Endothelial cell of umbilical vein (primary cell): ENCODE measurements at places on chromosomes 4 and X. TPM values are rescaled to one million over a fixed set of nuclear protein-coding genes. Genes with fewer than 3 reads are reported as not detected.

Gene CYBB
- not detected in 2 replicates for total RNA-seq

Gene BMPR1B
- 1.4 and 2.1 TPM in 2 replicates for total RNA-seq

Gene PNCK
- total RNA-seq: not detected in 2 replicates

Gene MMRN1
- 318 and 414 TPM in 2 replicates for total RNA-seq

DNA sequence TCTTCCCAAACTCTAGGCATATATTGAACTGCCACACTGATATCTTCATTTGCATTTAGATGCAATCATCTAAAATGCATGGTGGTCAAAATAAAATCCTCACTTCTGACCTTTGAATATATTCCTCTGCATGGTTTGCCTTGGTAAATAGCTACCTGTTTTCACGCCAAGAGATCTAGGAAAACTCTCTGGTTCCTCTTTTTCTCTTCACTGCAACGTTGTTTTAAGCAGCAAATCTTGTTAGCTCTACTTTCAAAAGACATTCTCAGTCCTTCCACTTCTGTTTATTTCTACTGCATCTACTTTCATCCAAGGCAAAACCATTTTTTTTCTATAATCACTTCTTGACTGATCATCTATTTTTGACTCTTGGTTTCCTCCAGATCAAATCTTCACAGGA is 1001.6 kb upstream of the GRID2 start:
- H3K4me1 ChIP-seq: no peaks in the 10 kb centered on the region
- no peak overlapping the region for H3K27ac ChIP-seq
- DNase-seq: no peak
- no peak overlapping the region for H3K4me3 ChIP-seq
- no peaks in the 10 kb centered on the region for H3K36me3 ChIP-seq

- DNase-seq: no peak
- H3K27ac ChIP-seq: no peak overlapping the region
- no peaks in the 10 kb centered on the region for H3K4me1 ChIP-seq
- H3K4me3 ChIP-seq: no peak overlapping the region
These were observed 2305.1 kb upstream of the AGA start for GRCh38 chr4:179747218-179747910.

- H3K4me1 ChIP-seq: peaks cover 19% of the 10 kb centered on the region
- H3K4me3 ChIP-seq: no peak overlapping the region
- peaks cover 2% of the 10 kb centered on the region for H3K36me3 ChIP-seq
- no peak overlapping the region for H3K27ac ChIP-seq
- DNase-seq: no peak
- H3K27me3 ChIP-seq: no peaks in the 10 kb centered on the region
These were observed 6.3 kb downstream of the MXD4 start for GRCh38 chr4:2255501-2256155.

- peaks cover 10% of the 10 kb centered on the region for H3K27me3 ChIP-seq
- no peak overlapping the region for H3K4me3 ChIP-seq
- H3K36me3 ChIP-seq: no peaks in the 10 kb centered on the region
- H3K27ac ChIP-seq: no peak overlapping the region
- DNase-seq: no peak
- H3K4me1 ChIP-seq: no peaks in the 10 kb centered on the region
These were observed 99.5 kb upstream of the MYOZ2 start for GRCh38 chr4:119035951-119036737.

DNA sequence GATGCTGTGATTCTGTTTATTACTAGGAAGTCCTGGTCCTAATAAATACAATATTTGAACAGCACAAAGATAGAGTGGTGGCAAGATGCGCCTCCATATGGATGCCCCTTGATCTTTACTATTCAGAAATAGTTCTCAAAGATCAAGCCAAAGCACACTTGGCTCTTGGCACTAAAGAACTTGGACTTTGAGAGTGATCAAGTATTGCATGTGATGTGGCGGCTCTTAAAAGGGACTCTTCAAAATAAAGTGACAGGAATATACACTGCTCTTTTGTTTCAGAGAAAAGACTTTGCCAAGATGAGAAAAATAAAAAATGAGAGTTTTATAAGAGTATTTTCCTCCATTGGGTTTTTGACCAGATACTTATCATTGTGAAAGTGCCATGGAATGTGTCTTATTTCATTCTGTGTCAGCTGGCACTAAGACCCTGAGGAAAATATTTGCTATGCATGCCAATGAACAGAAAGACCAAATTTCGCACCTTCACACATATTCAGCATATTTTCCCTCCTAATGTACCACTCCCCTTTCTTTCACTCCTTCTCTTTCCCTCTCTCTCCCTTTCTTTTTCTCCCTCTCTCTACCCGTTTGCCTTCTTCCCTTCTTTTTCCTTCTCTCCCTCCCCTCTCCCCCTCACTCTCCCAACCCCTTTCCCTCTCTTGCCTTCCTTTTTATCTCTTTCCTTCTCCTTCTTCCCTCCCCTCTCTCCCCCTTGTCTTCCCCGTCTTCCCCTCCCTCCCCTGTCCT is 35.1 kb downstream of the ARHGAP24 start:
- H3K27ac ChIP-seq: no peak overlapping the region
- H3K36me3 ChIP-seq: no peaks in the 10 kb centered on the region
- H3K4me3 ChIP-seq: no peak overlapping the region
- DNase-seq: no peak

DNA sequence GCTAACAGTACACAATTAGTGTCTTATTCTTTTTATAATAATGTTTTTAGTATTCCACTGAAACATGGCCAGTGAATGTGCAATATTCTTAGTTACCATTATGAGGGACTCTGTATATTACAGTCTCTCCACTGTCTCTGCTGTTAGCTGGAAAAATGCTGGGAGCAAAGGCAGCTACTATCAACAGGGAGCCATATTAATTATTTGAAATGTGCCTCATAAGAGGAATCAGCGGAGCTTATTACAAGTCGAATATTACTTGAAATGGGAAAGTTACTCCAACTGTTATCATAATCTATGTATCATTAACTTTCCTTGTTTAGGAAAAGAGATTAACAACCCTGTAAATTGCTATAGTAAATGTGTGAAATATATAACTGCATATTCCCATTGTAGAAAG is 612.0 kb downstream of the ADGRL3 start:
- no peak overlapping the region for H3K4me3 ChIP-seq
- H3K36me3 ChIP-seq: no peaks in the 10 kb centered on the region
- H3K27me3 ChIP-seq: no peaks in the 10 kb centered on the region
- H3K27ac ChIP-seq: no peak overlapping the region
- H3K4me1 ChIP-seq: no peaks in the 10 kb centered on the region

DNA sequence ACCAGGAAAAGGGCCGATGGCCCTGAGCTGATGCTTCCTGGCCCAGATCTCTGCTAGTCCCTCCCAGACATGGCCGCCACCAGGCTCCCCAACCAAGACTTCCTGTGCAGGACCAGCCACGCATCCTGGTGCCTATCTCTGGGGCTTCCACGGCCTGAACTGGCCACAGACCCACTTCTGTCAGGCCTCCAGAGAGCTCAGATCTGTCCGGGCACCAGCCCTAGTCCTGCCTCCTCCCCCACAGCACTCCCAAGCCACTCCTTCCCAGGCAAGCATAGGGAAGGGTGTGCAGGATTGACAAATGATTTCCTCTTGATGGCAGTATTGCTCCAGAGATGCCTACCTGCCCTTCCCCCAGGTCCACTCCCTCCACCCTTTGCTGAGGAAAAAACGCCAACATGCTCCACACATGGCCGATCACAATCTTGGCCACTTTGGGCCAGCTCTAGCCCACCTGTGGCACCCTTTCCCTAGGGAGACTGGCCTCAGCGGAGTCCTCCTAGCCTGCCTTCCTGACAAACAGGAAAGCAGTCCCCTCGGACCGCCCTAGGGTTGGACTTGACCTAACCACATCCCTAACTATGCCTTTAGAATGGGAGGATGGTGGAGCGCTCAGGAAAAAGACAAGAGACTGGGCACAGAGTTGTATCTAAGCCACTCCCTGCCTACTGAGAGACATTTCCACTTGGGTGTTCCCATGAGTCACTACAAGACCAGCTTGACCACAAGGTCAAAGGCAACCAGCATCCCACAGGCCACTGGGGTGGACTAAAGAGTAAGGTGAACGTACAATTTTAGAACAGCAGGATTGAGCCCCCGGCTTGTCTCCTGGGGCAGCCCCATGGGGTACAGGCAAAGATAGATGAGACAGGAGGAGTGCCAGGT is 277.5 kb upstream of the AGTR2 start:
- H3K4me3 ChIP-seq: no peak overlapping the region
- H3K27me3 ChIP-seq: no peaks in the 10 kb centered on the region
- no peaks in the 10 kb centered on the region for H3K4me1 ChIP-seq
- no peak for DNase-seq
- no peak overlapping the region for H3K27ac ChIP-seq

DNA sequence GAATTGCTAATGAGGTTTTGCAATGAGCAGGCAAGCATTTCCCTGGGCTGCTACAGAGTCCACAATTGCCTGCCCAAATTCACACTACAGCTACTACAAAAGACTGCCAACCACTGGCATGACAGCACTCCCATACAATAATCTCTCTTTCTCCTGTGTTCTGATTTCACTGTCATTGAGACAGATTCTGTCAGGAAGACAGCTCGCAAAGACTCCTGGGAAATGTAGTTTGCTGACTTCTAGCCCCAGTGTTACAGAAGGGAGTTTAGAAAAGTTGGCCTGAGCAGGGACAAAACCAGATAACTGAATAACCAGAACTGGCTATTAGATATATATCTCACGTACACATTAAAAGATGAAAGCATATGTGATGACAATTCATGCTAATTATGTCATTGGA is 1231.3 kb upstream of the PRKX start:
- H3K27me3 ChIP-seq: no peaks in the 10 kb centered on the region
- H3K27ac ChIP-seq: no peak overlapping the region
- no peaks in the 10 kb centered on the region for H3K36me3 ChIP-seq
- H3K4me1 ChIP-seq: no peaks in the 10 kb centered on the region
- H3K4me3 ChIP-seq: no peak overlapping the region
- no peak for DNase-seq

GRCh38 chr4:138439143-138439581 is 197.0 kb upstream of the SLC7A11 start:
- DNase-seq: peak; percentile 60
- no peaks in the 10 kb centered on the region for H3K27me3 ChIP-seq
- H3K27ac ChIP-seq: peak overlapping the region; percentile 70
- no peaks in the 10 kb centered on the region for H3K36me3 ChIP-seq
- no peak overlapping the region for H3K4me3 ChIP-seq

- no peaks in the 10 kb centered on the region for H3K36me3 ChIP-seq
- no peak overlapping the region for H3K4me3 ChIP-seq
- peaks cover 13% of the 10 kb centered on the region for H3K27me3 ChIP-seq
These were observed 31.5 kb upstream of the LNX1 start for GRCh38 chr4:53622739-53623151.

DNA sequence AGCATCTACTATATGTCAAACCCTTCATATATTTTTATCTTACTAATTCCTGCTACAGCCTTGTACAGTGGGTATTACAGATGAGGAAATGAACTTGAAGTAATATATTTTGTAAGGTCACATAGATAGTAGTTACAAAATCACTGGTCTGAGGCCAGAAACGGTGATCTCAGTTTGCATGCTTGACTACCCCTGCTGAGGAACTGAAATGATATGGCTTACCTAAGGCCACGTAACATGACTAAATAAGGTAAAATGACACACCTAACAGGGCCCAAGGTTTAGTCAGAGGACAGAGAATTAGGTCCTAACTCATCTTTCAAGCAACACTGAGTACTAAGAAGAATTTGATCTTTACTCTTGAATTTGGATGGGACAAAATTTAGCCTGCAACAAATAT is 1.5 kb upstream of the COMMD8 start:
- H3K36me3 ChIP-seq: no peaks in the 10 kb centered on the region
- no peaks in the 10 kb centered on the region for H3K27me3 ChIP-seq
- no peak overlapping the region for H3K27ac ChIP-seq
- DNase-seq: no peak

GRCh38 chr4:6916069-6916586 is 6.5 kb downstream of the TBC1D14 start:
- no peak overlapping the region for H3K27ac ChIP-seq
- no peak for DNase-seq
- H3K27me3 ChIP-seq: no peaks in the 10 kb centered on the region
- peaks cover 18% of the 10 kb centered on the region for H3K4me1 ChIP-seq
- H3K36me3 ChIP-seq: no peaks in the 10 kb centered on the region

DNA sequence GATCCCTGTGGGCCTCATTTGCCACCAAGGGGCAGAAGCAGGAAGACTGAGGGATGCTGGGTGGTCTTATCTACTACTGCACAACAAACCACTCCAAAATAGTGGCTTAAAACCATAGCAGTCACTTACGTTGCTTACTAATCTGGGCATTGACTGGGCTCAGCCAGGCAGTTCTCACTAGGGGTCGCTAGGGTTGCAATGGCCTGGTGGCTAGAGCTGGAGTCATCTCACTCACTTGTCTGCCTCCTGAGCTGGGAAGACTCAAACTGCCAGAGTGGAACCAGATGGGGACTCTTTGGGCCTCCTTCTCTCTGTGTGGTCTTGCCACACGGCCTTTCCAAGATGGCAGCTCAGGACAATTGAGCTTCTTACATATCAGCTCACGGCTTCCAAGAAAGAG is 216.3 kb upstream of the BCOR start:
- H3K4me1 ChIP-seq: no peaks in the 10 kb centered on the region
- no peaks in the 10 kb centered on the region for H3K27me3 ChIP-seq
- no peak overlapping the region for H3K27ac ChIP-seq
- no peaks in the 10 kb centered on the region for H3K36me3 ChIP-seq
- DNase-seq: no peak
- H3K4me3 ChIP-seq: no peak overlapping the region

GRCh38 chr4:90074322-90074886 is 52.8 kb upstream of the CCSER1 start:
- no peak overlapping the region for H3K4me3 ChIP-seq
- H3K27ac ChIP-seq: no peak overlapping the region
- peaks cover 9% of the 10 kb centered on the region for H3K27me3 ChIP-seq

GRCh38 chrX:103782640-103783039 is 6.0 kb downstream of the PLP1 start:
- no peaks in the 10 kb centered on the region for H3K4me1 ChIP-seq
- H3K27ac ChIP-seq: no peak overlapping the region
- DNase-seq: no peak
- no peak overlapping the region for H3K4me3 ChIP-seq
- H3K27me3 ChIP-seq: no peaks in the 10 kb centered on the region

DNA sequence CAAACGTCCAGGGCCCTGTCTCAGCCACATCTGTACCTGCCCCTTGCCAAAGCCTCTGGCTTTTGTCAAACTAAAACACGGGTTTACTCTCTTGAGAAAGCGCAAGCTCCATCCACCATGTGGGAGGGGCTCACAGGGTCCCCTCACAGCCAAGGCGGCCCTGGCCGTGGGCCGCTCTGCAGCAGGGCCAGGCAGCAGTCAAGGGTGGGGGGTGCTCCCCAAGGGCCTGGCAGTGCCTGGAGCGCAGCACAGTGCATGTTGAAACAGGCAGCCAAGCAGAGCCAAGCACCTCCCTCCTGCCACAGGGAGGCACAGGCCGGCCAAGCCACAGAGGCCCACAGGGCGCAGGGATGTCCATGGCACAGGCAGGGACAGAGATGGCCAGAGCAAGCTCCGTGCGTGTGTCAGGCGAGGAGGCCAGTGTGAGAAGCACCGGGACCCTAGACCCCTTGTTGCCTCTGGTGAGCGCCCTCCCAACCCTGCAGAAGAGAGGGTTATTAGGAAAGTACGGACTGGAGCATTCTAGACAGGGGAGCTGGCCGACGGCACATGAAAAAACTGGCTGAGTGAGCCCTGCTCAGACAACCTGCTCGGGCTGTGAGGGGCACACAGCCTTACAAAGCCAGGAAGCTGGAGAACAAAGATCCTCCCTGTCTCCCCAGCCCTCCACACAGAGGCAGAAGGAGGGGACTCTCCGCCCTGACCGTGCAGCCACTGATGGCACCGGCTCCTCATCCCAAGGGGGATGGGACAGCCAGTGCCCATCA is 39.0 kb downstream of the FAM53A start:
- H3K36me3 ChIP-seq: no peaks in the 10 kb centered on the region
- no peaks in the 10 kb centered on the region for H3K27me3 ChIP-seq
- no peaks in the 10 kb centered on the region for H3K4me1 ChIP-seq
